ENCODE measurements at places on chromosomes 16 and 17.

GRCh38 chr17:46053911-46054534 is 55.0 kb downstream of the STH start:
- DNase-seq, result no peak

DNA sequence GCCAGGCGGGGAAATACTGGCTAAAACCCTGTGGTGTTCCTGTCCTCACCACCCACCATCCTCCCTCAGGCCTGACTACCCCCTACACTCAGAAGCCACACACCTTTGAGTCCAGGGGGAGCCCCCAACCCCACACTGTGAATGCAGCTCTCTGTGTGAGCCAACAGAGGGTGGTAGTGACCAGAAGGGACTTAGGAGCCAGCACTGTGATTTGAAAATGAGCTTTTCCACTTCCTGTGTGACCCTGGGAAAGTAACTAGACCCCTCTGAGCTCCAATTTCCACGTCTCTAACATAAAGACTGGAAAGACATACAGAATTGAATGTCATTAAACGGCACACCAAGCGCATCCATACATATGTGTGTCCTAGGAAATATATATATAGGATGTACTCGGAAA is 58.7 kb downstream of the SDK2 start:
- no peak for DNase-seq

DNA sequence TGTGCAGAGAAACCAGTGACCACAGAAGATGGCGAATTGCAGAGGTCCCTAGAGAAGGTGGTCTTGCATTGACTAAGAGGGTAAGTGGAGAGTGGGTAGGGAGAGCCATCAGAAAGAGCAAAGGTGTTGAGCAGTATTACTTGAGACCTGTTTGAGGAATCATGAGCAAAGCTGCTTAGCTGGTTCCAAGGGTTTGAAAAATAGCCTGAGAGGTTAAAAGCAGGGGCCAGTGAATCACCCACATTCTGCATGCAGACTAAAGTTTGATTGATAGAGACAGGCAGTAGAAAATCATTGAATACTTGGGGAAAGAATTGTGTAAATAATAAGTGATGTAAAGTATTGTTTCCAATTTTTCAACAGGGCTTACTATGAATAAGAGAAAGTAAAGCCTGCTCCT is 34.0 kb upstream of the KCNJ16 start:
- no peak for DNase-seq

DNA sequence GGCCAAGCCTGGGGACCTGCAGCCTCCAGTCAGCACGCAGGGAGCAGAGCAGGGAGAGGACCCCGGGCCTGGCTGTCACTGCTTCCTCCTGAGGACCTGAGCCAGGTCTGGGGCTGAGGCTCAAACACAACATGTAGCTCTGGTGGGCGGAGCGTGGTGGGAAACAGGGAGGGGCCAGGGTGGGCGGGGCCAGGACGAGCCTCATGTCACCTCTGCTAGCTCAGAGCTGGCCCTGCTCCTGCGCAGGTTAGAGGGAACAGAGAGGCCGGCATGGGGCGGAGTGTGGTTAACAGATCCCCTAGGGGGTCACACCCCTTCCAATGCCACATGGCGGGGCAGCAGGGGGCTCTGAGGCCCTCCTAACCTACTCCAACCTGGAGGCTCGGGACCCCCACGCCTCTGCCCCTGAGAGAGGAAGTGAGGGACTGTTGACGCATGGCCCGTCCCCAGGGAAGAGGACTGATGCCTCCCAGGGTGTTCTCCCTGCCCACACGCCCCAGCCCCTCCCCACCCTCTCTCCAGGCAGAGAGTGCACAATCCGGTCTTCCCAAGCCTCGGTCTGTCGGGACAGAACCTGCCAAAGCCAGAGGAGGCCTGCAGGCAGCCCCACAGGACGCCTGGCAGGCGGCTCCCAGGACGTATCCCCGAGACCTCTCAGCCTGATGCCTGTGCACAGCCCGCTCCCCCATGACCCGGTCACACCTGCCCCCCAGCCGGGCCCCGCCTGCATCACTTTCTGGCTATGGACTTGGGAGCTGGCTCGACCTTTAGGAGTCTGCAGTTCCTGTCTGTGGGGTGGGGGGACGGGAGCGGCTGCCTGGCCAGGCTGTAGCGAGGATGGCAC is 15.2 kb downstream of the PIEZO1 start:
- no peak for DNase-seq

GRCh38 chr16:47970291-47970931 is 185.4 kb downstream of the ABCC12 start:
- DNase-seq, result no peak

DNA sequence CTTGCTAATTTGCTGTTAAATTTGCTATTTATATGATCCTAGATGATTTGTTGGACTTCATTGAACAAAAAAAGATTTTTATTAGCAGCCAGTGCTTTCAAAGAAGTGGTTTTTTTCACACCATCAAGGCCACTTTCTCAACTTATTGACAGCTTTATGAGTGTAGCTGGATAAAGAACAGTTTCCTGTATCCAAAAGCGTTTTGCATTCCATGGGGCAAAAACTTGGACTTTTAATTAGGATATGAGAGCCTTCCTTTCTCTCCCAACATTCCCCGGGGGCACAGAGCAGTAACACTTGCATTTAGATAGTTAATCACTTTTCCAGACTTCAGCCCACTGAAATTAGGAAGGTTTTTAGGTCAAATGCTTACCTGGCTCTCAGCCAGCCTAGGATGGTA is 177.1 kb upstream of the ELAC2 start:
- no peak for DNase-seq

GRCh38 chr17:12509801-12510200 is 155.9 kb upstream of the MYOCD start:
- no peak for DNase-seq
